NCI-H1048 (cell line): ENCODE measurements at places on chromosomes 6 and 20.

GRCh38 chr6:71033171-71033570 lies 76.3 kb upstream of the B3GAT2 start:
- DNase-seq, result no peak

- no peak for DNase-seq
These were observed 59.3 kb downstream of the TBC1D7 start for GRCh38 chr6:13268913-13269518.

DNA sequence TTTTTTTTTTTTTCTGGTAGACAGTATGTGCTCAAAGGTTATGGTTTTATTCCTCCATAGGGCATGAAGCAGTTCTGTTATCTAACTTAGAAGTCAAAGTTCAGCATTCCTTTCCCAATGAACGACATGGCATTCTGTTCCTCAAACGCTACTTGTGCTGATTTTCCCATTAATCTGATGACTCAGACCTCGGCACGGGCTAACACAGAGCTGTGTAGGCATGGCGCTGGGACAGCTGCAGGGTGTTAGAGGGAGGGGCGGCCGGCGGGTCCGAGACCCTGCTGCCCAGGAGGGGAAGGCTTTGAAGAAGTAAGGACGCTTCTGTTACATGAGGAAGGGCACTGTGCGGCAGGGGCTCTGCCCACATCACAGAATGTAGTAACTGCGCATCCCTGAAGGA lies 93.6 kb upstream of the AGPAT4 start:
- no peak for DNase-seq

- no peak for DNase-seq
These were observed 60.2 kb upstream of the RNF144B start for GRCh38 chr6:18326980-18327379.

DNA sequence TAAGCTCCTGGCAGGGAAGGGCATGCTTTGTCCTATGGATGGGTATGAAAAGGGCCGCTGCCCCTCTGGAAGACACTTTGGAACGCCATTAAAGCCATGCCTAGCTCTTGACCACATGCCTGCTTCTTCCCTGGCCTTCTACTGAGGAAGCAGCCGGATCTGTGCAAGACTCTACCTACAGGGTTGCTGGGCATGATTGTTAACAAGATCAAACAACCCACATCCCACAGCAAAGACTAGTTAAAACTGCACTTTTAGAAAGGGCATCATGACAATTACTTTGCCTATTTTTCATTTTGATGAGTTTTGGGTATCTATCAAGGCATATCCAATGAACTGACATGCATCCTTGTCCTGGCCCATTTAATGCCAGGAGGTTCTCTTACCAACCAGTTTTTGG lies 25.5 kb downstream of the NSFL1C start:
- DNase-seq, result no peak

GRCh38 chr6:150567380-150567779 lies 32.3 kb upstream of the PLEKHG1 start:
- DNase-seq, result no peak

DNA sequence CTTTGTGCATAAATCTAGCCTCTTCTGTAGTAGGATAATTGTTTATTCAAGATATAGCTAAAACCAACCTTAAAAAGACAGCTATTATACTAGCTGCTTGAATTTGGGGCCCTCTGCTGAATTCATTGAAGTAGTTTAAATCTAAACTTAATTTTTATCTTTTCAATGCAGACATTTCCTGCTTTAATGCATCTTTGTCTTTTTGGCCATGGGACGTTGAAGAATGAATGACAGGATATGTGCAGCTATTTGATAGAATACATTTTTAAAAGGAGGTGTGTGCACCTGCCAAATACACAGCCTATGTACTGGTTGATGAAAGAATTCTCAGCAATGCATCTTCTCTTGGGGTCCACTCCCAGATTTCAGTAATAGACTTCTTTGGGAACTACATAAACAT lies 524.9 kb downstream of the PHF3 start:
- no peak for DNase-seq

DNA sequence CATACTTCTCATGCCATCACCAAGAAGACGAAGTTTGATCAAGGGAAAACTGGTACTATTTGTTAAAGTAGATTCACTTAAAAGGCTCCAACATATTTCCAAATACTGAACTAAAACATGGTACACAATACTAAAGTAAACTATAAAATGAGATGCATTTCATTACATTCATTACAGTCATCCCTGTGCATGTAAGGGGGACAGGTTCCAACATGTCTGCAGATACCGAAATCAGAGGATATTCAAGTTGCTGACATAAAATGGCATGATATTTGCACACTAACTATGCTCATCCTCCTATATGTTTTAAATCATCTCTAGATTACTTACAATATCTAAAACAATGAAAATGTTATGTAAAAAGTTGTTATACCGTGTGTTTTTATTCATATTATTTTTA lies 893.9 kb upstream of the MANEA start:
- no peak for DNase-seq

DNA sequence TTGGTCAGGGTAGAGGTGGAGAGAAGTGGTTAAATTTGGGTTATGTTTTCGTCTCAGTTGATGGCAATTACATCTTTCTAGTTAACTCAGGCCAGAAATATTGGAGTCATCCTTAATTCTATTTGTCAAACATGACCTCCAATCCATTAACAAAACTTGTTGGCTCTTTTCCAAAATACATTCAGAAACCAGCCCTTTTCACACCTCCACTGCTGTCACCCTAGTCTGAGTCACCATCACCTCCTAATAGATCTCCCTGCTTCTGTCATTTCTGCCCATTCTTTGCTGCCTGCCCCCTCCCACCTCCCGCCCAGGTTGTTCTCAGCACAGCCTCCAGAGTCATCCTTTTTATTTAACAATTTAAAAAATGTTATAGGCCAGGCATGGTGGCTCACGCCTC lies 3.0 kb upstream of the ABCF1 start:
- no peak for DNase-seq

GRCh38 chr6:105278035-105278434 lies 98.2 kb upstream of the POPDC3 start:
- no peak for DNase-seq

GRCh38 chr6:45946887-45947286 lies 68.8 kb downstream of the CLIC5 start:
- no peak for DNase-seq

DNA sequence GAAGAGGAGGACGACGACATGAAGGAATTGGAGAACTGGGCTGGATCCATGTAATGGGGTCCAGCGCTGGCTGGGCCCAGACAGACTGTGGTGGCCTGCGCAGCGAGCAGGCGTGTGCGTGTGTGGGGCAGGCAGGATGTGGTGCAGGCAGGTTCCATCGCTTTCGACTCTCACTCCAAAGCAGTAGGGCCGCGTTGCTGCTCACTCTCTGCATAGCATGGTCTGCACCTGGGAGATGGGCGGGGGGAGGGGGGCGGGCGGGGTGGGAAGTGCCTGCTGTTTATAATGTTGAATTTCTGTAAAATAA lies 42.3 kb downstream of the CHMP4B start:
- DNase-seq, result no peak

DNA sequence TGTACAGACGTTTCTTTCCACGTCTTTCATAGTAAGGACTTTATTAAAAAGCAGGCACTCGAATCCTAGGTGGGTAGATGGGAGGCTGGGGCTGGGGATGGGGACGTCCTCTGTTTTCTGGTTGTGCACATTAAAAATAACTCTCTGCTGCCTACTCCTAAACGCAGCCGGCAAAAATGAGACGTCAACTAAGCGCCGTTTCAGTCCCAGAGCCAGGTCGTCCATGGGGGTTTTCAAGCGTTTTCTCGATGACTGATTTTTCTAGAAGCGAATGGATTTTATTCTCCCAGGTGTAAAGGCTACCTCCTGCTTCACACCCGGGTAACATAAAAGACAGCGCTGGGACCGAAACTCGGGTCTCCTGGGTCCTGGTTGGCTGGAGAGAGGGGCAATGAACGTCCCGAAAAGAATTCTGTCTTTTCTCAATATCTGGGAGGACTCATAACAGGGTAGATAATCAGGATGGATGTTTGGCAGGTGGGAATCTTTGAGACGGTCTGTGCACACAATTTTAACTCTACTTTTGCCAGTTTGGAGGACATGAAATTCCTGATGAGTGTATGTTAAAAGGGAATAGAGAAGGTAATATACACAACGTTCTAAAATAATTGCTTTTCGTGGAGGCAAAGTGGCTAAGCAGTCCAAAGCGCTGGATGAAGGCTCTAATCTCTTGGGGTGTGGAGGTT lies 25.2 kb downstream of the GPX6 start:
- DNase-seq, result no peak

- DNase-seq, result no peak
These were observed 399.7 kb downstream of the COL12A1 start for GRCh38 chr6:74805916-74806696.

DNA sequence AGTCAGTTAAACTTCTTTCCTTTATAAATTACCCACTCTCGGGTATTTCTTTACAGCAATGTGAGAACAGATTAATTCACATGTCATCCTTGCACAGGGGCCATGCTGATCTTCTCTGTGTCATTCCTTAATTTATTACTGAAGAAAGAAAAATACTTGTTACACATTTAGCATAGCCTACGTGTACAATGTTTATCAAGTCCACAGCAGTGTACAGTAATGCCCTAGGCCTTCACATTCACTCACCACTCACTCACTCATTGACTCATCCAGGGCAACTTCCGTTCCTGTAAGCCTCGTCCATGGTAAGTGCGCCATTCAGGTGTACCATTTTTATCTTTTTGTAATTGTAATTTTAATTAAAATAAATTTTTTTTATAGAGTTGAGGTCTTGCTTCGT lies 73.6 kb downstream of the RSPH3 start:
- DNase-seq, result no peak

DNA sequence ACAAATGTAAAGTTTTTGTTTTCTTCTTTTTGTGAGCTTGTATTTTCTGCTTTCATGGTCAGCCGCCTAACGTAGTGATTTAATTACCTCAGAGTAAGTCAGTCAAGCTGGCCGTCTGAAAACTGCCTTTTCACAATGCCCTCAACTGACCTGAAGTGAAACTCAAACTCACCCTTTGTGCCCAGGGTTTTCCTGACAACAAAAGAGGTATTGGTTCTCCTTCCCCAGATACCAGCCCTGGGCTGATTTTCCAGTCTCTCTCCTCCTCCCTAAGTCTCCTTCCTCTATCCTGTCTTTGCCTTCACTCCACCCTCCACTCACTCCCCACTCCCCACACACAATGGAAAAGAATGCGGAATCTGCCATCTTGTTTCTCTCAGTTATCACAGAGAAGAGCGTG lies 184.5 kb upstream of the HEY2 start:
- no peak for DNase-seq

DNA sequence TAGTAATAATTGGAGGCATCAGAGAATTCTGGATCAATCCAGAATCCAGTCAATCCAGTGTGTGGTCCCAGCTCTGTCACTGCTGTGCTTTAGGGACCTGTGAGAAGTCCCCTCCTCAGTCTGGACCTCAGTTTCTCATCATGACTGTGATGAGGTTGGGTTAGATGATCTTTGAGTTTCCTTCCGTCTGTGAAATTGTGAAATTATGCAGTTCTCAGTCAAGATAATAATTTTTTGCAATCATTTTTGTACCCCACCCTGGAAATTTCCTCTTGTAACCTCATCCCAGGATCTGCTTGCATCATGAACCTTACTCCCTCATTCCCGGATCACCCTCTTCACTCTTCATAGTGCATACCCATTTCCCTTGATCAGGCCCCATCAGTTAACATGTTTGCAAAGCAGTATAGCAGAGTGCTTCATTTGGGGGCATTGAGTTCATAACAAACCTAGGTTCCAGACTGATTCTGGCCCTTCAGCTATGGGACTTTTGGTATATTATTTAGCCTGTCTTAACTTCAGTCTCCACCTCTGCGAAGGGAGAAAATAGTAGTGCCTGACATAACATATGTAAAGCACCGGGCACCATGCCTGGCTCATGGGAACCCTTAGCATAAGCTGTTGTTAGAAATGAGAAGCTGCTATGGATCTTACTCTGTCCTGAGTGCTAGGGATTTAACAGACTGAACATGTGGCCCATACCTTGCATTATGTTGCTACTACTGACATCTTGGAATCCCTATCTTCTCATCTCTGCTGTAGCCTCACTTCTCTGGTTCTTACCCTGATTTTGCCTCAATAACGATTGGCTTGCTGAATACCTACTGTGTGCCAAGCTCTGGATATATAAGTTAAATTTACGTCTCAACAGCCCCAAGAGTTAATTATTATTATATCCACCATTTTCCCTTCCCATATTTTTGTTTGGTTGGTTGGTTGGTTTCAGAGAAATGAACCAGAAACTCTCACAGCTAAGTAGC lies 1.3 kb downstream of the ZNF76 start:
- DNase-seq, result no peak

DNA sequence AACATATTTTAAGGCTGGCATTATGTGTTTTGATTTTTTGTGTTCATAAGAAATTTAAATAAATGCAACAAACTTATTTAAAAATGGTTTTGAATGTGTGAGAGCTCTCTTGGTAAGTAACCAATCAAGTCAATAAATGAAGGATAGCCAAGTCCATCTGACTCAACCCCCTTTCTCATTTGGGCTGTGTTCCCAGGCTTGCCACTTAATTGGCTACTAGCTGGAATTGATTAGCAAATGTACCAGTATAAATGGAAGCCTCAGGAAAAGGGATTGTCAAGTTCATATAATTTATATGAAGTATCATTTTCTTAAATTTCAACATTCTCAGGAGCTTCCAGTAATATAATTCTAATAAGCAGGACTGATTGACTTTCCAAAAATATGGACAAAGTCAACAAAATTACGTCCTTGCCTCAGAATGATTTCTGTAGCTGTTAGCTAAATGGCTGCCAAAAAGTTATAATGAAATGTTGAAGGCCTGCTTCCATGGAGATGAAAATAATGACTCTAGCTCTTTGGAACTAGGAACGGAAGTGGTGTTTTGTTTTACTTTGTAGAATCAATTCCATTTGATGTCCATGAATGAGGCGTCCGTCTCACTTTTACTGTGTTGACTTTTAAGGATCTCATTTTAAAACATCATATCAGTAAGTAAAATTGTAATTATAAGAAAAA lies 614.9 kb downstream of the CDH26 start:
- no peak for DNase-seq

DNA sequence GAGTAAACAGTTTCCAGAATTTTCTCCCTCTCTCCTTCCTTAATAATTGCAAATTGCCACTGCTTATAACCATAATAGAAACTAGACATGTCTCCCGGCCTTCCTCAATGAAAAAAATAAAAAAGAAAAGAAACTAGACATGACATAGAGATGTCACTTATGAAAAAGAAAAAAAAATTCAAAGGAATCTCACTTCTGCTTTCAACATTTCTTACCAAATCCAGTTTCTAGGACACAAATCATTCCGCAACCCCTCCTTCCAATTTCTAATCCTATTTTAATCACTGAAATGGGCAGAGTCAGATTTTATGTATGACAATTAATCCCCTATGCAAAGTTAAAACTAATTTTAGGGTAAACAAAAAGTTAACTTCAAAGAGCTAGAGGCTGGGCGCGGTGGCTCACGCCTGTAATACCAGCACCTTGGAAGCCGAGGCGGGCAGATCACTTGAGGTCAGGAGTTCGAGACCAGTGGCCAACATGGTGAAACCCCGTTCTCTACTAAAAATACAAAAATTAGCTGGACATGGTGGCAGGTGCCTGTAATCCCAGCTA lies 40.1 kb upstream of the EEF1A1 start:
- no peak for DNase-seq

- DNase-seq, result no peak
These were observed 213.2 kb downstream of the LY86 start for GRCh38 chr6:6801635-6802218.
